ENCODE measurements at places on chromosomes 4 and X. TPM values are rescaled to one million over a fixed set of nuclear protein-coding genes. Genes with fewer than 3 reads are reported as not detected.

The RRH gene
- not detected for total RNA-seq

The P2RY10 gene
- total RNA-seq = not detected

The SHISA3 gene
- not detected for total RNA-seq

The PLAC8 gene
- total RNA-seq = 0.15 TPM

The GC gene
- total RNA-seq = not detected

The SLC6A8 gene
- 20.2 TPM for total RNA-seq

The RGS12 gene
- total RNA-seq = 43.4 TPM

The RIPPLY1 gene
- not detected for total RNA-seq

The ABLIM2 gene
- 0.11 TPM for total RNA-seq

The KLHL13 gene
- total RNA-seq = 5.1 TPM

The PTPN13 gene
- total RNA-seq = 48.6 TPM

The PDE6B gene
- total RNA-seq = 3.3 TPM

The GLRB gene
- total RNA-seq = 1.0 TPM

The FOXO4 gene
- 1.6 TPM for total RNA-seq

The KLHL4 gene
- total RNA-seq = 0.27 TPM

The PHKA1 gene
- 6.7 TPM for total RNA-seq

The LGI2 gene
- not detected for total RNA-seq

The FAM47C gene
- not detected for total RNA-seq

The CAPN6 gene
- not detected for total RNA-seq

The CCNI gene
- 350 TPM for total RNA-seq

The GLOD5 gene
- not detected for total RNA-seq

The SPCS3 gene
- 106 TPM for total RNA-seq

The GPC4 gene
- total RNA-seq = 2.0 TPM

The RAB40AL gene
- total RNA-seq = 0.08 TPM

The TRMT2B gene
- total RNA-seq = 12.1 TPM

The HMX1 gene
- not detected for total RNA-seq

The TRIM60 gene
- total RNA-seq = not detected

The MAP3K15 gene
- total RNA-seq = 0.39 TPM

The ZNF157 gene
- 0.19 TPM for total RNA-seq

The SMPX gene
- not detected for total RNA-seq

The CCDC160 gene
- total RNA-seq = not detected

The MAGEB16 gene
- total RNA-seq = not detected

The MUC7 gene
- not detected for total RNA-seq

The H2BW2 gene
- not detected for total RNA-seq

The TNIP3 gene
- 1.4 TPM for total RNA-seq

The CXXC4 gene
- not detected for total RNA-seq

The SHOX gene
- total RNA-seq = not detected

The LINC00632 gene
- 0.04 TPM for total RNA-seq

The ADGRG2 gene
- not detected for total RNA-seq

The DUX4 gene
- total RNA-seq = not detected

All from hair follicular keratinocyte (primary cell).